Kidney capillary endothelial cell (primary cell): ENCODE measurements at places on chromosomes 11 and 22.

DNA sequence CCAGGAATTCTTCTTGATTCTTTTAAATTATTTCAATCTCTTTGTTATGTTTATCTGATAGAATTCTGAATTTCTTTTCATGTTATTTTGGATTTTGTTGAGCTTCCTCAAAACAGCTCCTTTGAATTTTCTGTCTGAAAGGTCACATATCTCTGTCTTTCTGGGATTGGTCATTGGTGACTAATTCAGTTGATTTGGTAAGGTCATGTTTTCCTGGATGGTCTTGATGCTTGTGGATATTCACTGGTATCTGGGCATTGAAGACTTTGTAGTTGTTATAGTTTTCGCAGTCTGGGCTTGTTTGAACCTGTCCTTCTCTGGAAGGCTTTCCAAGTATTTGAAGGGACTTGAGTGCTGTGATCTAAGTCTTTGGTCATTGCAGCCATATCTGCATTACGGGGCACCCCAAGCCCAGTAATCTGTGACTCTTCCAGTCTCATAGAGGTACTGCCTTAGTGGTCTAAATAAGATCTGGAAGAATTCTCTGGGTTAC lies 18.9 kb upstream of the INSC start:
- no peak for DNase-seq

DNA sequence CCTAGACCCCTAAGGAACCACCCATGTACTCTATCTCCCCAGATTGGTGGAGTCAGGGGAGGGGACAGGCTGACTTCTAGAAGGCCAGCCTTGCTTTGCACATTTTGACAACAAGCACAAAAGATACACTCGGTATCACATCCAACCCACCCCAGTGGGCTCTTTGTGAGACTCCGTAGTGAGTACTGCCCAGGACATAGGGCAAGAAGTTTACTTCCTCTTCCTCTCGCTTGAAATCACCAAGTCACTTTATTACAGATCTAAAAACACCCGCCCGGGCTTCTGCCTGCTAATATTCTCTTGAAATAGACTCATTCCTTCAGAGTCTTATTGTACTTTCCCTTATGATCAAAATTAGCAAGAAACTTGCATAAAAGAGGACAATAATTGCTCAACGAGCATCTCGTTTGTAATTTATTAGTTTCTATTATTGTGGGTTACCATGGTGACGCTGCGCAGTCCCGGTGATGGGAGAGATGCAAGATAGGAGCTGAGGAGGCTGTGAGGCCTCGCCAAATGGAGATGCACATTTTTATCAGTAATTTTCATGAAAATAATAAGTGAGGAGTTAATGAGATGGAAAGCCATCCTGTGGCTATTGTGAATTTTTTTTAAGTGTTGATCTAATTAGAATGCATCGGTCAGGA lies 96.9 kb downstream of the FEZ1 start:
- no peak for DNase-seq

DNA sequence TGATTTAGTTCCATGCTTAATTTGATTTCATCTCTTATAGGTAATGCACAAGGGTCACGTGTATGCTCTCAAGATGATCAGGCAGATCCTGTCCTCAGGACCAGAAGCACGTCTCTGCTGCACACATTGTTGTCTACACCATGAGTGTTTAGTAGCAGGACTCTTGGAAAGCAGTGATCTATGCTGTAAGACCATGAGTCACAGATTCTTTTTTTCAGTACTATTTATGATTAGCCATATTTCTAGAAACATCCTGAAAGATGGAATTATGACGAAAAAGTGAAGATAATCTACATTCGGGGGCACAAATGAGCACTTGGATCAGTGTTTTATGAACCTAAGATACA lies 29.6 kb downstream of the ZBED4 start:
- DNase-seq = peak; percentile 46

DNA sequence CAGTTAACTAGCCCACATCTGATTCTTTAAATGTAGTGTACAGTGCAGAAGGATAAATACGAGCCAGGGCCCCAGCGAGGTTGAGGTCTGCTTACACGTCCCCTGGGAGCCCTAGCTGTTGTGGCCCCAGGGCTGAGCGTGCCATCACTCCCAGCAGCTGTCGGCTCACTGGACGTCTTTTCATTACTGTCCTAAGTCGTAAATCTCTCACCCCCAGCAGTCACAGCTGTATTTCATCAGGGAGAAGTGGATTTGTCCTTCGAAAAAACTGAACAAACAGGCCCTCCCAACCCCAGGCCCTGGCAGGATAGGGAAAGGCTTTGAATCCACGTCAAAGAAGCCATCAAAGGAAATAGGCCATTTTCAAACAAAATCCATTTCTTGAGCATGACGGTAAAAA lies 110.4 kb upstream of the CSNK2A3 start:
- no peak for DNase-seq

GRCh38 chr22:39251762-39252460 lies 7.1 kb upstream of the PDGFB start:
- no peak for DNase-seq

DNA sequence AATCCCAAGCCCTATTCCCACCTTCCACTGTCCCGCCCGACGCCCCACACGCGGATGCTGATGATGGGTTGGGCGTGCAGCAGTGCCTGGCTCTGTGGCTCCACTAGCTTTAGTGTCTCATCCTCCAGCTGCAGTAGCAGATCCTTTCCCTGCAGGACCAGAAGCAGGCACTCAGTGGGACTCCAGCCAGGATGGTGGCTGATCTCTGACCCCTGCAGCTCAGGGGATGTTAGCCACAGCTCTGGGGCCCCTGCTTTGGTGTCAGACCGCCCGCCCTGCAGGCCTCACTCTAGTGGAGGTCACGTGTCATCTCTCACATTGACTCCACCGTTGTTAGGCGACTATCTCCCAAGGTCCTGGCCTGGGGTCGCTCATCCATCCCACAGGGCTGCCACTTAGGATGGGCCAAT lies 11.8 kb downstream of the SMPD1 start:
- DNase-seq = no peak

- DNase-seq = no peak
Observed at GRCh38 chr11:13000116-13000515, 9.0 kb upstream of the RASSF10 start.

DNA sequence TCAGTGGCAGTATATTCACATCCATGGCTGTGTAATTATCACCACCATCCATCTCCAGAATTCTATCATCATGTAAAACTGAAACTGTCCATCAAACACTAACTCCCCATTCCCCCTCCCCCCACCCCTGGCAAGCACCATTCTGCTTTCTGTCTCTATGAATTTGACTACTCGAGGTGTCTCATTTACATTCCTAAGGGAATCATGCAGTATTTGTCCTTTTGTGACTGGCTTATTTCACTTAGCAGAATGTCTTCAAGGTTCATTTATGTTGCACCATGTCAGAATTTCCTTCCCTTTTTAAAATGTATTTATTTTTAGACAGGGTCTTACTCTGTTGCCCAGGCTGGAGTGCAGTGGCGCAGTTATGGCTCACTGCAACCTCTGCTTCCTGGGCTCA lies 20.3 kb downstream of the DERL3 start:
- DNase-seq = no peak

DNA sequence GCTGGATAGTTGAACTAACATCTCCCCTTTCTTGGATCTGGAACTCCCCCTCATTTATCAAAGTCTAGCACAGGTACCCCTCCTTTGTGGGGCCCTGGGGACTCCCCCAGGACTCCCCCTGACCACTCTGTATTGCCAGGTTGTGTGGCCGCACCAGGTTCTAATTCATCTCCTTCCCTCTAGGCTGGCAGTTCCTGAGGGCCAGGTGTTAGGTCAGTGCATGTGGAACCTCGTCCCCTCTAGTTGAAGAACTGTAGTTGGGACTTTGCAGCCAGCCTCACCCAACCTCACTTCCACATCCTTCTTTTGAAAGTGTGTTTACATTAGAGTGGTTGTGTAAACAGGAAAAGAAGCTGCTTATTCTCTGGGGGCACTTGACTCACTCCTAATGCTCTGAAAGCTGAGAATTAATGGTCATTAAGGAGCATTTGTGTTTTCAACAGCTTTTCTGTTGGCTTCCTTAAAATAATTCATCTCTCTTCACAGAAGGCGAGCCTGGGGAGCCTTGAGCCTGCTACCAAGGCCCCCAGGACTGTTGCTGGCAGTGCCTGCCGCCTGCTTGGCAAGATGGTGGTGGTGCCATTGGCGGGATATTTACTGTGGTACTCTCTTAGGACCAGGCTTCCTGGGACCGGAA lies 11.8 kb downstream of the UPB1 start:
- peak; percentile 45 for DNase-seq

DNA sequence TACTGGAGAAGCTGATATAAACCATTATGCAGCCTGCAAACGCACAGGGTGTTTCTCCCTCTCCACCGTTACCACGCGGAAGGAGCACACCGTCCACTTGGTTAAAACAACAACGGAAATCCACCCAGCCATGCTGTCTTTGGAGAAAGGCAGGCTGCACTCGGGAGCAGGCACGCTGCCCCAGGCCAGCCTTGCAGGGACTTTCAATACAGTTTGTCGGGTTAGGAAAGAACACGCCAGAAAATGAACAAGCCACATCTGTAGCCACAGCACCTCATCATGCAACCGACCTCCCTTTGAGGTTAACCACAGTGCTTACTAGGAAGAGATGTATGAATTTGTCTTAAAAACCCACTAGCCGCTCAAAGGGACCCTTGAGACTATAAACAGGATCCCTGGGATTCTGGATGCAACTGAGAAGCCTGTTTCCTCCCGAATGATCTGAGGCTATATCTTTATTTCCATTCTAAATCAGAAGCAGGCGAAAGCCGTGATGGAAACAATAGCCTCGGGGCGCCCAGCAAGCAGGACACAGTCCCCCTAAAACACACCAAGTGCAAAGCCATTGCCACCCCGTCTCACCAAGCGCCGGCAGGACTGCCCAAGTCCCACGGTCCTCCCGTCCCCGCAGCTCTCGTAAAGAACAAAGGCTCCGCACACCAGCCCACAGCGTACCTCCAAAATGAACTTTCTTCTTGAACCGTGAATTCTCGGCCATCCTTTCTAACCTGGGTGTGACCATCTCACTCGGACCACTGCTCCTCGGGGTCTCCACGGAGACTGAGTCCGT lies 318.9 kb downstream of the CTTN start:
- DNase-seq = no peak

GRCh38 chr11:69614085-69614484 lies 26.9 kb upstream of the CCND1 start:
- no peak for DNase-seq

- DNase-seq = no peak
Observed at GRCh38 chr22:17841836-17842235, 67.6 kb upstream of the BID start.

GRCh38 chr22:29335656-29336055 lies 20.2 kb upstream of the RASL10A start:
- DNase-seq = no peak

- DNase-seq = no peak
Observed at GRCh38 chr11:103272876-103273275, 163.7 kb downstream of the DYNC2H1 start.

- DNase-seq = no peak
Observed at GRCh38 chr11:66341502-66342126, 3.3 kb downstream of the BRMS1 start.

- no peak for DNase-seq
Observed at GRCh38 chr11:2703363-2704141, 3.8 kb upstream of the KCNQ1OT1 start.

DNA sequence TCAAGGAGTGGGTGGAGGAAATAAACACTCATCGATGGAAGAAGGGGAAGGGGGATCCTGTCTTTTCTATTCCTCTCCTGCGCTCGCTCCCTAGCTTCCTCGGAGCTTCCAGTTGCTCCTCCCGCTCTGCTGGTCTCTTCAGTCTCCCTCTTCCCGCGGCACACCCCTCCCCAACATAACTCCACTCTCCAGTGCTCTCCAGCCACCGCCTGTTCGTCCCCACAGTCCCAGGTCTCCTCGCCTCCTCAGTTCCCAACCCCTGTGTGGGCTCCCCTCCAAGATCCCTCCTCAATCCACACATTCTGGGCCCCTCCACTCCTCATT lies 438 bp downstream of the ZW10 start:
- DNase-seq = peak; percentile 23

- peak; percentile 28 for DNase-seq
Observed at GRCh38 chr11:2892215-2892966, 6.8 kb upstream of the CDKN1C start.

GRCh38 chr11:41289408-41289807 lies 170.0 kb downstream of the LRRC4C start:
- DNase-seq = no peak

DNA sequence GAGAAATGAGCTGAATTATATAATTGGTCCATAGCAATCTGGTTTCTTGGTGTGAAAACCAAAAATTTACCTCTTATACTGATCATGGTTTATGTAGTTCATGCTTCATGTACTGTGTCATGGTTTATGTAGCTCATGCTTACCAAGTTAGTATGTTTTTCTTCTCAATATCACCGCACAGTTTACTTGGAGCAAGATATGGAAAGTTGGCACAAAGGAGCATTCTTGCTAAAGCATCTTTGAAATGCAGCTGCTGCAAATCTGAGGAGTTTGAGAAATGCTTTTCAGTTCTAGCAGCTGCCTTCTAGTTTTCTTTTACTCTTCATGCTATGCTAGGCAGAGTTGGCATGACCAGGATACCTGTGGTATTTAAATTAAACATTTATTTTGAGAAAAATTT lies 4.5 kb downstream of the OR10G7 start:
- DNase-seq = no peak

DNA sequence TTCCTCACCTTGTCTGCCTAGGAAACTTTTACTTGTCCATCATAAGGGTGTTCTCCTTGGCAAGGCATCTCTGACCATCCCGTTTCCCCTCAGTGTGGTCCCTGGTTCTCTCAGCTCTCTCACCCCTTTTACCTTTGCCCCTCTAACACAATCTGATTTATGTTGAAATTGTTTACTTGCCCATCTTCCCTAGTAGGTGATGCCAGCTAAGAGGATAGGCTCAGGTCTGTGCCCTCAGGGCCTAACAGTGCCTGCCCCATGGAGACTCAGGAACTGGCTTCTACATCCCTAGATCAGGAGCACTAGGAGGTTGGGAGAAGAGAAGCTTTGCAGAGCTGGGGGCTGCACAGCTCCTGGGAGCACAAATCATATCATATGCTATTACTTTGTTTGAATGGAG lies 21.1 kb upstream of the ALG8 start:
- DNase-seq = no peak

DNA sequence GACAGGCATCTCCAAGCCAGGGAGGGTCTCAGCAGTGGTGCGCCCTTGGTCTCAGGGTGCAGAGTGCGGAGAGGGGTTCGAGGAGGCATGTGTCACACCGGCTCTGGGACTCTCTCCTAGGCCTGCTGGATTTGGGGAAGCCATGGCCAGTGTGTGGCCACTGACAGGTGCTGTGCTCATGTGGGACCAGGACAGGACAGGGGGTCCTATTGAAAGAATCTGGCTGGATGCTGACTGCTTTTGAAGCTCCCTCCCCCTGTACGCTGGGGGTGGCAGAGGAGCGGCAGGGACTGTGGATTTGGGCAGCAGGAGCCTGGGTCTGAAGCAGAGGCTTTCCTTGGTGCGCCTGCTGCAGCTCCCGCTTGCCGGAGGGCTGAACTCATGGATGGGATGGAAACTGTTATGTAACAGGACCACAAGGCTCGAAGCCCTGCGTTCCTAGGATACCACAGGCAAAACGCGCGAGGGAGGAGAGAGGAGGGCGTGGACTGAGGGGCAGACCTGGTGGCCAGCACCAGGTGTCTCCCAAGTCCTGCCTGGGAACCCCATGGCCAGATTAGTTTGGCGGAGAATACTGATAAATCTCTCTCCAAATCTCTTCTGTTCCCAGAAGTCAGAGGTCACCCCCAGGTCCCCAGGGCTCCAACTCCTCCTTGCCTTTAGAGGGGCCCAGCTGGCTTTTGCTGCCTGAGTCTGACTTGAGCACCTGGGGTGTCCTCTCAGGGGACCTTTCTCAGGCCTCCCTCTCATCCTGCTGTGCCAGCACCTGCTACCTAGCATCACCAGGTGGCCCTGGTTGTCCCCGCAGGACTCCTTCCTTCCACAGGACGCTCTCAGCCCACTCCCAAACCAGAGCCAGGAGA lies 13.8 kb upstream of the TEF start:
- DNase-seq = no peak
